ENCODE measurements at places on chromosomes 7 and 10.

DNA sequence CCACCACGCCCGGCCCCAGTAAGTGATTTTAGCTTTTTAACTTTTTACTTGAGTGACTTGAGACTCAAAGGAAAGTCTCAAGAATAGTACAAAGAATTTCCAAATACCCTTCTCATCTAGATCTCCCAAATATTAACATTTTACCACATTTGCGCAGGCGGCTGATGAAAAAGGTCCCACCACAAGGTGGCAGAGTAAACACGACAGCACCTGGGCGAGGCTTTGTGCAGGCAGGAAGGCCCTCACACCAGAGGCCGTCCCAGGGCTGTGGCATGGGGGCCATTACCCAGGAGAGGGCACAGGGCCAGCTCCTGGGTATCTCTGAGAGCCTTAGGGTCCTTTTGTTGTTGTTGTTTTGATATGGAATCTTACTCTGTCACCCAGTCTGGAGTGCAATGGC is 50.0 kb upstream of the WIPI2 start:
- DNase-seq = peak; percentile 8

DNA sequence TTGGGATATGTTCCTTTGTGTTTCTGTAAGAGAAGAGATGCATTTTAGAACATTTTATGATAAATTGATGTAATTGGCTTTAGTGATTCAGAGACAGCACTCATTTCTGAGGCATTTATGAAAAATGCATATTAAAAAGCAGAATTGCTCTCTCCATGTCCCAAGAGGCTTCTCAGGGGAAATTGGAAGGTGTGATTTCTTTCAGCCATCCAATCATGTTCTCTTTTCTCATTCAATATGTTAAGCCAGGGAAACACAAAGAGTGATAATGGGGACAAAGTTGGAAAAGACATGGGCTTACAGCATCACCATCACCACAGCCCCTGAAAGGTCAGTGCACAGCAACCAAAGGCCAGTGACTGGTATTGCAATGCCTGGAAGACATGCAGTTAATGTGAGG is 129.9 kb upstream of the COL1A2 start:
- no peak for DNase-seq

- no peak for DNase-seq
Observed at GRCh38 chr10:100628061-100628460, 92.3 kb downstream of the HIF1AN start.

GRCh38 chr7:158004123-158004490 is 583.5 kb downstream of the PTPRN2 start:
- no peak for DNase-seq

DNA sequence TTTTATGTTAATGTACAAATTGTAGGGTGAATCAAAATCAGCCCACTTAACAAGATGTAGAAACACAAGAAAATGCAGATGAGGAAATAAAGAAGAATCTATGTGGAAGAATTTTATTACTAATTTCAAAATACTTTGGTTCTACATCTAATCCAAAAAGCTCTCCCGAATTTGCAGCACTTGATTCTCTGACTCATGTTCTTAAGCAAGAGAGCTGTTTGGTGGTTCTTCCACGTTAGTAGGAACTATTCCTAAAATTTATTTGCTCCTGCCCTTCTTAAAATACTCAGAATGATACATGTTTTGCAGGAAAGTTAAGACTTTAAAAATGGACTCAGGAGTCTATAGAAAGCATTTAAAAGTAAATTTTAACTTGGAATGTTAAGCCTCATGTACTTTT is 91.8 kb downstream of the ZMYND11 start:
- peak; percentile 72 for DNase-seq

GRCh38 chr7:53315981-53316380 is 280.5 kb downstream of the POM121L12 start:
- DNase-seq = no peak

GRCh38 chr10:95201736-95202135 is 7.7 kb downstream of the ACSM6 start:
- DNase-seq = peak; percentile 20
